ENCODE measurements at places on chromosomes 2 and 18.

DNA sequence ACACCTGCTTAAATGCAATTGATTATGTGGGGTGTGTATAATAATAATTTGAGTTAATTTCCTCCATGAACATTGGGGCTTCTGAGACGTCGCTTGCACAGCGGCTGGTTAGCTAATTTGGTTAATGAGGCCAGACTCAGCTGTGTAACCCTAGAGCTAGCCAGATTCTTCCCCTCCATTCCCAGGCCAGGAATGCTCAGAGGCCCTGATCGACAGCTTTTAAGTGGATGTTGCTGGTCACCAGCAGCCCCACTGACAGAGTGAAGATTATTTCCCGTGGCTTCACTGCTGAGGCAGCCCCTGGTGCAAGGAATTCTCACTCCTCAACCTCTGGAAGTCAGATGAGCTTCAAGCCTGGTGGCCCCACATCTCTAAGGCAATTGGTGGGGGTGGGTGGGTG, 12.4 kb upstream of the EPAS1 start:
- DNase-seq, result no peak

DNA sequence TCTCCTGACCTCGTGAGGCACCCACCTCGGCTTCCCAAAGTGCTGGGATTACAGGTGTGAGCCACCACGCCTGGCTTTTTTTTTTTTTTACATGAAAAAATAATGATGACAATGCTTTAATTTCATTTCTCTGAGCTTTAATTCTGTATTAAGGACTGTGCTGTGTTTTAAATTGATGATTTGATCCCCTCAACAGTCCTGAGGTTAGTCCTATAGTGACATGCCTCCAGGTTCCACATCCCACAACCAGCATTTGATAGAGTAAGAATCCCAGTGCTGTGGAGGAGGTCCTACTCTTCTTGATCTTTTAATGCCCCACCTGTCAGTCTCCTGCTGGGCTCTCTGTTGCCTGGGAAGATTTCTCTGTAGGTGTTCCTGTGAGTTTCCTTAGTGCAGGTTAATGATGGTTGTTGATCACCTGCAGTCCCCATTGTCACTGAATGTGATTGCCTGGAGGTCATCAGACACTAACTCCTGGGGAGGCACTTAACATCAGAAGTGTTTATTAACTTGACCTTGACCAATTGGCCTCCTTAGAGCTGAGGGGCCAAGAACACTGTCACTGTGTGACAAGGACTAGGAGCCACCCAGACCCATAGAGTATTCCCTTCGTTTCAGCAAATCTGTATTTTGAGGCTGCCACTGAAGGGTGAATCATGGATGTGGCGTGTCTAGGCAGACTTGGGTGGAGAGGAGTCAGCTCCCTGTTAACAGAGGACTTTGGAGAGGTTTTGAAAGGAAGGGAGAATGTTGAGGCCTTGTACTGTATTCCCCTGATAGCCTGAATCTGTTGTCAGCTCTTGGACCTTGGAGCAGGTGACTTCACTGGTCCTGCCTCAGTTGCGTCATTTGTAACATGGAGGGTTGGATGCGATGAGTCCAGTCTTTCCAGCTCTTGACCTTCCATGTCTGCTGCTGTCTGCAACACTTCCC, 11.5 kb downstream of the ASAP2 start:
- DNase-seq, result no peak

GRCh38 chr2:102313025-102313424, 1.7 kb downstream of the IL1RL1 start:
- DNase-seq, result no peak

GRCh38 chr2:2582998-2583545, 252.0 kb upstream of the MYT1L start:
- DNase-seq, result no peak

DNA sequence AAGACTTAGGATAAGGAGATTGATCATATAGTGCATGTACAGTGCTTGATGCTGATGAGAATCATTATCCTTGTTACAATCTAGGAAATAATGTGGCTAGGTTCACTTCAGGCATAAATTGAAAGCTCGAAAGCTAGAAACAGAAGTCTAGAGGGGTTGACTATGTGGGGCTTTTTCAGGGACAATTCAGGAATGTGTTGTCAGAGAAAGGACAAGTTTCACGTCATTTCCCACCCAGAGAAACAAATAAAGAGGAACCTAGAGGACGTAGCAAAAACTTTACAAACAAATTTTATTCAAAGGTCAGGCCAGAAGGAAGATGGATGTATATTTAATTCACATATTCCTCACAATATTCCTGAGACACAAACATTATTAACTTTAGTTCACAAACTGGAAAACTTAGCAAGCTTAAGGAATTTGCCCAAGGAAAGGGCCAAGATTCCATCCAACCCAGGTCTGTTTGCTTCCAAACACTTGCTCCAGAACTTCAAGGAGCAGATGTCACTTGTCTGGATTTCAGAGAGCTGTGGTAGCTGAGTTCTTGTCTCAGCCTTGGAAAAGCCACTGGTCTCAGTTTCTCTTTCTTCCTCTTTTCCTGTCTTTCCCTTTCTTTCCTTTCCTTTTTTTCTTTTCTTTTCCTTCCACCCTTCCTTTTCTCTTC, 7.4 kb downstream of the CYRIA start:
- no peak for DNase-seq

DNA sequence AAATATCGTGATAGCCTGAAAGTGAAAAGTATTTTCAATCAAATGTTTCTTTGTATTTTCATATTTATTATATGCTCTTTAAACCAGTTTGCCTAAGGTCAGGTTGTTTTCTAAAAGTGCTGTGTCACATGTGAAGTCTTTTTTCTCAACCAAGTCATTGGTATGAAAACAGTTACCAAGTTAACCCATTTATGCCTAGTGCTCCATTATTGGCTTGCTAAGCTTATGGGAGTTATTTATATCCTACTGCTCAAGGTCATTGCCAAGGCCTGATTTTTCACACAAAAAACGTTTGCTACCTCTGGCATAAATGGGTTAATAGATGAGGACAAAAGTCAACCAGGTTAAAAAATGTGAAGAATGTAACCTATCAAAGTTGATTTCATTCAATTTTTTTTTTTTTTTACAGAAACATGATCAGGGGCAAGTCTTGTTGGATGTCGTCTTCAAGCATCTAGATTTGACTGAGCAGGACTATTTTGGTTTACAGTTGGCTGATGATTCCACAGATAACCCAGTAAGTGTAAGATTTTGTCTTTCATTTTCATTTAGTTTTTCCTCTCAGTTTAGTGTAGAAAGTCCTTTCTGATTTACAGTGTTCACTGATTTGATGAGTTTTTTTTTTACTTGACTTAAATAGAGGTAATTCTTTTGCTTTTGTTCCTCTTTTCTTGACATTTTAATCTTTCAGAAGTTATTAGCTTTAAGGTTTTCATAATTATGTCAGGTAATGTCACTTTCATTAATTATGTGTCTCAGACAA, 102.6 kb downstream of the PTPN4 start:
- DNase-seq, result no peak

GRCh38 chr2:75606761-75607399, 39.7 kb upstream of the MRPL19 start:
- no peak for DNase-seq

DNA sequence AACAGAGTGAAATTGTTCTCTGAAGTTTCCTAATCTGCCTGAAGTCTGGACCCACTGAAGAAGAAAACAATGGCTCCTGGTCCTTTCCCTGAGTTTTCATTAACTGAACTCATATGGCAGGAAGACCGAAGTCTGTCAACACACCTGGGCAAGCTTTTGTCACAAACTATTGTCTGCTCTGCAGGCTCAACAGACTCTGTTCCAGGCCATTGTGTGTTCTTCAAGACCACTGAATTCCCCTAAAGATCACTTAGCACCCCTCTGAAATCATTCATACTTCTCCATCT, 6.6 kb upstream of the TMEM37 start:
- no peak for DNase-seq

DNA sequence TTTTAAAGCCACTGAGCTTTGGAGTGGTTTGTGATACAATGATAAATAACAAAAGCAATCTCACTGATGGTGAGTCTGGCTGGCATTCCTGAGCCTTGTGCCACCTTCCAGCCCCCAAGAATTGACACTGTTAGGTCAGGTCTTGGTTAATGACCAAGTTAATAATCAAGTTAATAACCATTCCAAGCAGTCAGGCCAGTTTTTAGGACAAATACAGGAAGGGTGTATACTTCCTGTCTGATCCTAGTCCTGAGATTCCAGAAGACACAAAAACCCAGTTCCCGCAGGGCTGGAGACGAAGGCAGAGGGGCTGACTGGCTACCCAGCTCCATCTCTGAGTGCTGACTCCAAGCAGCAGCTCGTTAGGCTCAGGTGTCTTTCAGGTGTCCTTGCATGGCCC, 74.6 kb upstream of the LAPTM4A start:
- DNase-seq, result no peak

- no peak for DNase-seq
Measured at GRCh38 chr2:163541943-163542342, 193.9 kb downstream of the FIGN start.

DNA sequence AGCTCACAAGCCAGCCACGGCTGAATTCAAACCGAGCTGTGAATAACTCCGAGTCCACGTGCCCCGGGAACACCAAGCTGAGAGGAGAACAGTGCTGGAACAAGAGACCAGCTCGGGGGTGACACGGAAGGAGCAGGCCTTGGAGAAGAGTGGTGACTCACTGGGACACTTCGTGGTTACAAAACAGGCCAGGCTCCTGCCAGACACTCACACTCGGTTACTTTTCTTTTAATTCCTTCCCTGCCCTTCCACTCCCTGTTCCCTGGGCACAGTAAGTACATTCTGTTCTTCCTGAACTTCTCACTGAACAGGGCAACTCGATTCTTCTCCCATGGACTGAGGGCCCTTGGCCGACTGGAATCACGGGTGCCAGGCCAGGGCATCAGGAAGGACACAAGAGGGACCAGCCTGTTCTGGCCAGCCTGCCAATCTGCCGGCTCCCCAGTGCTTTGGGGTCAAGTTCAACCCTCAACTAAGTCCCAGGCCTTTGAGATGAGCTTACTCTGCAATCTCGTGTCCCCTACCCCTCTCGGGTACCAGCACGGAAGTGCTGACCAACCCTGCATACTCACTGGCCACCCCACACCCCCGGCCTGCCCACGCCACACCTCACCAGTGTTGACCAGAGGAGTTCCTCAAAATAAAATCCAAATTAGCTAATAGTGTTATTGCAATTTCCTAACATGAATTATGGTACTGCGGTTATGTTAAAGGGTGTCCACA, 87.5 kb downstream of the TFCP2L1 start:
- peak; percentile 44 for DNase-seq

DNA sequence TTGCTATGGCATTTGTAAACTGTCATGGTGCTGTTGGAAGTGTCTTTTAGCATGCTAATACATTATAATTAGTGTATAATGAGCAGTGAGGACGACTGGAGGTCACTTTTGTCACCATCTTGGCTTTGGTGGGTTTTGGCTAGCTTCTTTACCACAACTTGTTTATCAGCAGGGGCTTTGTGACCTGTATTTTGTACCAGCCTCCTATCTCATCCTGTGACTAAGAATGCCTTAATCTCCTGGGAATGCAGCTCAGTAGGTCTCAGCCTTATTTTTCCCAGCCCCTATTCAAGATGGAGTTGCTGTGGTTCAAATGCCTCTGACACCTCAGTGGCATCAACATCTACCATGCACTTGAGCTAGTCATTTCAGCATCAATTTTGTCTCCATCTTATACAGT, 29.7 kb downstream of the LYPD6 start:
- DNase-seq, result no peak

GRCh38 chr2:39515273-39515896, 78.3 kb upstream of the MAP4K3 start:
- DNase-seq, result no peak

DNA sequence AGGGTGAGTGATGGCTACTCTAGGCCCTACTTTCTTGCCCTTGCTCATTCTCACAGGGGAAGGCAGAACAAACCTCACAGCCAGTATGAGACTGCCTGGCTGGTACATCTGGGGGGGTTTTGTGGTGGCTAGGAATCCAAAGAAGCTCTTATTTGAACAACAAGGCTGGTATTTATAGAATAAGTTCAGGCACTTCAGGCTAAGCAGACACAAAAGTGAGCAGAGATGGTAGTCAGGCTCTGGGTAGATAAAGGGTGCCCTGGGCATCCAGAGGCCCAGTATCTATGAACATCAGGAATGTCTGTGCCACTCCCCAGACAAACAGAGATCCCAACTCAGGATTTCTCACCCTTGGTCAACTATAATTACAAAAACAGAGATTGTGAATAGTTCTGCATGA, 57.2 kb upstream of the RTN4 start:
- no peak for DNase-seq

- DNase-seq, result no peak
Measured at GRCh38 chr2:17936599-17936998, 58.1 kb downstream of the KCNS3 start.

DNA sequence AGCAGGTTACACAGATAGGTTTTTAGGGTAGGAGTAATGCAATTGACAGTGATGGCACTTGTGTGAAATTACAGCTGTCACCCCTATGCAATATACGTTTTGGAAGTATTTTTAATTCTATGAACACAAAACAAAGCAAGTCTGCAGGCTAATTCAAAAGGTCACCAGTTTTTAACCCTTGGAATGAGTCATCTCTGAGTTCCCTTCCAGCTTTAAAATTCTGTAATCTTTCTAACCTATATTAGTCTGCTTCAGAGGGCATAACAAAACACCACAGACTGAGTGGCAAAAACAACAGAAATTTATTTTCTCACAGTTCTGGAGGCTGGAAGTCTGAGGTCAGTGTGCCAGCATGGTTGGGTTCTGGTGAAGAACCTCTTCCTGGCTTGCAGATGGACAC, 596.9 kb upstream of the HNMT start:
- no peak for DNase-seq

DNA sequence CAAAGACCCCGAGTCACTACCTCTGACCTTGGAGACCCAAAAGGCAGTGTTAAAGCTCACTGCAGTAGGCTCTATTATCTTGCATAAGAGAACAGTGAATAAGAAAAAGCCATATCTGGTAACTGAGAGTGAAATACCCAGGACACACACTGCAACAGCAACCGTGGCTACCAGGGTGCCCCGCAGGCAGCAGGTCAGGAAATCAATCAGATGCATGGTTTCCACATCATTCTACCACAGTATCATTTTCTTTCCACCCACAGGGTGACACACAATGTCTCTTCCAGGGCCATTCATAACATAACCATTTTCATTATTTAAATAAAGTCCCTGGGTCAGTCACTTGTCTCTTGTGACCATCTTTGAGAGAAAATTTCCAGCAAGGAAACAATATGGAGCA, 131.3 kb downstream of the CCBE1 start:
- DNase-seq, result no peak

DNA sequence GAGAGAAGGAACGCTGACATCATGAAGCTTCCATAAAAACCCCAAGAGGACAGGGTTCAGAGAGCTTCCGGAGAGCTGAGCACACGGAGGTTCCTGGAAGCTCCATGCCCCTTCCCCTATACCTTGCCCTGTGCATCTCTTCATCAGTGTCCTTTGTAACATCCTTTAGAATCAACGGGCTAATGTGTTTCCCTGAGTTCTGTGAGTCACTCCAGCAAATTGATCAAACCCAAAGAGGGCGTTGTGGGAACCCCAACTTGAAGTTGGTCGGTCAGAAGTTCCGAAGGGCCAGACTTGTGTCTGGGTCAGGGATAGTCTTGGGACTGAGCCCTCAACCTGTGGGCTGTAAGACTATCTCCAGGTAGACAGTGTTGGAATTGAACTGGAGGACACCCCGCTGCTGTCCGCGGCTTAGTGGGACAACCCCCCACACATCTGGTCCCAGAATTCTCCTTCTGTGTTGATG, 25.9 kb upstream of the GPR55 start:
- no peak for DNase-seq

- DNase-seq, result no peak
Measured at GRCh38 chr2:8907764-8908288, 70.4 kb upstream of the KIDINS220 start.

All from hippocampal formation (tissue), 2 donors.